ENCODE measurements at places on chromosomes 13 and 19.

GRCh38 chr13:75547917-75548316 lies 1.7 kb upstream of the UCHL3 start:
- no peak for DNase-seq

DNA sequence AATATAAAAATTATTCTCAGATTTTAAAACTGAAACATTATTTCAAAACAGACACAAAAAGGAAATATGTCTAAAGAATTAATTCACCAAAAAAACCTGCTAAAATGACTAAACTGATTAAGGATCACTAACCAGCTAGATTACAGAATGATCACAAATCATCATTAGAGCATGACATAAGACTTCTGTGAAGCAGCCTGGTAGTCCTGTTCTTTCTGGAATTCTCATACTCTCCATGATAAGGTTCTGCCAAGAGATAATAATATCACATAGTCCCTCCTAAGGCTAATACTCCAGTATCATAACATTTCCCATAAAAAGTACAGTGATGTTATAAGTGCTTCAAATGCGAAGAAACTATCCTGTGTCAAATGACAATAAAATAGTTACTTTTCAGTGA lies 1814.9 kb downstream of the SLITRK5 start:
- no peak for DNase-seq

GRCh38 chr13:89496478-89496877 lies 1825.3 kb downstream of the SLITRK5 start:
- no peak for DNase-seq

- no peak for DNase-seq
These were observed 31.8 kb upstream of the USE1 start for GRCh38 chr19:17183271-17183761.

DNA sequence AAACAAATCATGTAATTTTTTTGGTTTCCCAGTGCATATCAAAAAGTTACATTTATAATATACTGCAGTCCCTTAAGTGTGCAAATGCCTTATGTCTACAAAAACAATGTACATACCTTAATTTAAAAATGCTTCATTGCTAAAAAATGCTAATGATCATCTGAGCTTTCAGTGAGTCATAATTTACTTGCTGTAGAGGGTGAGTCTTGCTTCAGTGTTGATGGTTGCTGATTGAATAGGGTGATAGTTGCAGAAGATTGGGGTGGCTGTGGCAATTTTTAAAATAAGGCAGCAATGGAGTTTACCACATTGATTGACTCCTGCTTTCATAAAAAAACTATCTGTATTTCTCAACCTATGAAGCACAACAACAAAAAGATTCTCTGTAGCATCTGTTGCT lies 613.9 kb downstream of the TBC1D4 start:
- peak; percentile 76 for DNase-seq

- no peak for DNase-seq
These were observed 16.5 kb downstream of the TYK2 start for GRCh38 chr19:10363789-10364281.

DNA sequence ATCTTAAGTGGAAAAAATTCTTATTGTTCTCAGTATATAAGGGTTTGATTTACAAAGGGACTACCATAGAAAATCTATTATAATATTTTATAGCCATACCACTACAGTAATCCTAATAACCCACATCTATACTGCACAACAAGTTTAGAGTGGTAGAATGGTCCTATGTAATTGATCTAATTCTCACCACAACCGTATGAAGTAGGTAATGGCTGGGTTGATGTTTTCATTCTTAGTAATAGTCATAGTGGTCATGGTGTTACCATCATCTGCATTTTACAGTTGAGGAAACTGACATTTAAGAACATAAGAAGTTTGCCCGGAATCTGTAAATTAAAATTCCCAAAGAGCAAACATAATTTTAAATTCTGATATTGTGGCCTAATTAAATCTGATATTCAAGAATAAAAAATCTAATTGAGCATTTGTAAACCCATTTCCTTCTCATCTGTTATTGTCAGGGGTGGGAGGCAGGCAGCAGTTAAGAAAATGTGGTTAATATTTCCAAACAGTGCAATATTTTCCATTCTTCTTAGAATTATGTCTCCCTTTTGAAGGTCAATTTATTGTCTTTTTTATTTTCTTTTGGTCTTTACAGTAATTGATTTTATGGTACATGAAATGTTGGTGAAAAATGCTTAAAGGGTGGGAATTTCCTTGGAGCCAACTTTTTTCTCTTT lies 65.6 kb downstream of the DHRS12 start:
- DNase-seq = no peak

- peak; percentile 6 for DNase-seq
These were observed 36.2 kb upstream of the RBM26 start for GRCh38 chr13:79442221-79442620.

DNA sequence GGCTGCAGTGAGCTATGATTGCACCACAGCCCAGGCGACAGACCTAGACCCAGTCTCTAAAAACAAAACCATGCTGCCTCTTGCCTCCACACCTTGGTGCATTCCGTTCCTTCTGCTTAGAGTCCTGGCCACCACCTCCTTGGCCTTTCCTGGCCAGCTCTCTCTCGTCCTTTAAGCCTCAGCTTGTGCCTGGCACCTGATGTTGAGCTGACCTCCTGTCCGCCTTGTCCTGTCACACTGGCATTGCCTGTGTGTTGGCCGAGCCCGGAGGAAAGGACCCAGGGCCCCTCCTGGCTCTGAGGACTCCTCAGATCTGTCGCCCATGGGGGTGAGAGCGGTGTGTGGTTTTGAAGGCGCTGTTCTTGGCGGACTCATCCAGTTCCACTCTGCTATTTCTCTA lies 143.3 kb downstream of the STK24 start:
- no peak for DNase-seq

DNA sequence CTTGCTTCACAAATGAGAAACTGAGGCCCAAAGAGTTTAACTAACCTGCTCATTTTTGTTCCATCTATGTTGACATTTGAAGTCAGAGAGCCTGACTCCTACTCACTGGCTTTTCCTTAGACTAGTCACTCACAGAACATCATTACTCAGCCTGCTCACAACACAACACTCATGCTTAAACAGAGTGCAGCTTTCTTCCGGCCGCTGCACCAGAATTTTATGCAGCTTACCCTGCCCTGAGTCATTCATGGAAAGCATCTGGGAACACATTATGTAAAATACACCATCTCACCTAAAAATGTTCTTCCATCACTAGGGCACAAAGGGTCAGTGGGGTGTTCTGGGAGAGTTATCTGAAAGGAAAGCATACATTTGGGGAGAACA lies 303.4 kb downstream of the SPRY2 start:
- peak; percentile 91 for DNase-seq

GRCh38 chr19:19656451-19657396 lies 6.8 kb downstream of the ATP13A1 start:
- DNase-seq = no peak

- no peak for DNase-seq
These were observed 7.5 kb upstream of the GPR183 start for GRCh38 chr13:99314640-99315176.

DNA sequence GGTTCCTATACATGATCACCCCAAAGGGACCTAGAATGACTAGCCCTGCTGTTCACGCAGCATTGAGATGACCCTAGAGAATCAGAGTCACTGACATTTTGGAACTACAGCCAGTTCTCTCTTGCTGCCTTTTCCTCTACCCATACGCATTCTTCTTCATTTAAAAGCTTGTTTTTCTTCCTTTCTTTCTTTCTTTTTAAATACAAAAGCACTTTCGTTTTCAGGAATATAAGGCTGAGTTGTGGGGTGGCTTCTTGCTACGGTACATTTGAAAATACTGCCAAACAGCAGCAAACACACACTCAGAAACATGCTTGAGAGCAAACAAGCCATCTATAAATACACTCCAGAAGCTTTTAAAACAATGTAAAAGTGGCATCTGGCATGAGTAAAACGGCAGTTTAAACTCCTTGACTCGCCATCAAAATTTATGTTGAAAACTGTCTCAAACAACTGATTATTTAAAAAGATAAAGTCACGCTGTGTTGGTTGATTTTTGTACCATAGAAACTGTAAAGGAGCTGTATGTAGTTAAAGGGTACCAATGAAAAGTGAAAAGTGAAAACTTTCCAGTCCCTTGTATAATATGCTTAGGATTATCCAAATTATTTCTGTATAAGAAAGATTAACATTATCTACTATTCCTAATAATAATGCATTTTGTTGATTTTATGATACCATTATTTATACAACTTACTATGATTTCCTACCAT lies 95.6 kb downstream of the PCDH9 start:
- no peak for DNase-seq

DNA sequence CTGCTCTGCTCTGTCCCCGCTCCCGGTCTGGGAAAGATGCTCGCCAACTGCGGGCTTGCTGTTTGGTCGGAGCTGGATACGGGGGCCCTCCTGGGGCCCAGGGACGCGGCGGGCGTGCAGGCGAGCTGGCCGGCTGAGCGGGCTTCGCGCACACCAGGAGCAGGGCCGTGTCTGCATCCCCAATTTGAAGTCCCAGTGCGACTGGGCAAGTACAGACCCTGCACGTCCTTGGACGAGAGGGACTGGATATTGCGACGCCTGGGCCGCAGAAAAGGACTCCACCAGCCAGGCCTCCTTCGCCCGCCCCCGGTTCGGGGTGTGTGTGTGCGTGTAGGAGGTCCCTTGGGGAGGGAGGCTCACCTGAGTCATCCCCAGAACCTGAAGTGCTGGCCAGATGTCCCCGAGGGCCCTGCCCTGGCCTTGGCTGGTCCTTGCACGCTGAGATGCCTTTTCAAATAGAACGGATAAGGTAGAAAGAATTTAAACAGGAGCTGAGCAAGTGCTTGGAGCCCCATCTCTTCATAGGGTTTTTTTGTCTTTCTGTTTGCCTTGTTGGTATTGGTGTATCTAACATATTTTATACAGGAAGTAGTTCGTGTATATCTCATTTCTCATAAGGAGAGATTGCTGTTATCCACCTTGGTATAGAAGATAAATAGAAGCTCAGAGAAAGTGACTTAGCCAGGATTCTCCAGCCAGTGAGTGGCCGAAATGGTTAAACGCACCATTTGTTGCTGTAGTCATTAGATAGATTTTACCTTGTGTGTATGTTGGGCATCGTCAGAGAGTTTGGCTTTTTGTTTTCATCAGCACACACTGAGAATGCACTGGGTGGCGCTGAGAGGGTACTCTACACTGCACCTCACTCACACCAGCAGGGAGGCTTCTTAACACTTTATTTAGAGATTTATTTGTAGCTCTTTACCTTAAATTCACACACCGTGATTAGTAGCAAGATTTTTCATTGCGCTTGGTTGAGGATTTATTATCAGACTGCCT lies 1.1 kb downstream of the NAXD start:
- DNase-seq = peak; percentile 30

DNA sequence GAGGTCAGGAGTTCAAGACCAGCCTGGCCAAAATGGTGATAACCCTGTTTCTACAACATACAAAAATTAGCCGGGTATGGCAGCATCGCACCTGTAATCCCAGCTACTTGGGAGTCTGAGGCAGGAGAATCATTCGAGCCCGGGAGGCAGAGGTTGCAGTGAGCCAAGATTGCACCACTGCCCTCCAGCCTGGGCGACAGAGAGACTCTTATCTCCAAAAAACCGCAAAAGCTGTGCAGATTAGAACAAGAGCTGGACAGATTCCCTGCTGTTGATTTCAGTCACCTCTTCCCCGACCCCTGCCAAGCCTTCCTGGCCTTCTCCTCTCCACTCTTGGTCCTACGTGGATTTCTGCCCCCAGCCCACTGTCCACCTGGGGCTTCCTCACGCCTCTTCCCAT lies 8.3 kb downstream of the CAMSAP3 start:
- no peak for DNase-seq

DNA sequence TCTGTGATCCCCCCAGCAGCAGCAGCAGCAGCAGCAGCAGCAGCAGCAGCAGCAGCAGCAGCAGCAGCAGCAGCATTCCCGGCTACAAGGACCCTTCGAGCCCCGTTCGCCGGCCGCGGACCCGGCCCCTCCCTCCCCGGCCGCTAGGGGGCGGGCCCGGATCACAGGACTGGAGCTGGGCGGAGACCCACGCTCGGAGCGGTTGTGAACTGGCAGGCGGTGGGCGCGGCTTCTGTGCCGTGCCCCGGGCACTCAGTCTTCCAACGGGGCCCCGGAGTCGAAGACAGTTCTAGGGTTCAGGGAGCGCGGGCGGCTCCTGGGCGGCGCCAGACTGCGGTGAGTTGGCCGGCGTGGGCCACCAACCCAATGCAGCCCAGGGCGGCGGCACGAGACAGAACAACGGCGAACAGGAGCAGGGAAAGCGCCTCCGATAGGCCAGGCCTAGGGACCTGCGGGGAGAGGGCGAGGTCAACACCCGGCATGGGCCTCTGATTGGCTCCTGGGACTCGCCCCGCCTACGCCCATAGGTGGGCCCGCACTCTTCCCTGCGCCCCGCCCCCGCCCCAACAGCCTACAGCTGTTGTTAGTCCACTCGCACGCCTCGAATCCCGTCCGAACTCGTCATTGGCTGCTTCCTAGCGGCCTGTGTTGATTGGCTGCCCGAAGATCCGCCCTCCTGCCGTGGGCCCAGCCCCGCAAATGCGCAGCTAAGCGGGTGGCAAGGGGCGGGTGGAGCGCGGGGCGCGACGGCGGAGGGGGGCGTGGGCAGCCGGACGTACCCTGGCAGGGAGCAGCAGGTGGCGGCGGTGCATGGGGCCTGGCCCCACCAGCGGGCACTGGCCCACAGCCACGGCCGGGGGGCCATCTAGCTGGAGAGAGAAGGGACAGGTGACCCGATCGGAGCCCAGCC lies 1.4 kb upstream of the SIX5 start:
- peak; percentile 98 for DNase-seq

- no peak for DNase-seq
These were observed 110.7 kb upstream of the UQCRFS1 start for GRCh38 chr19:29323440-29324290.

DNA sequence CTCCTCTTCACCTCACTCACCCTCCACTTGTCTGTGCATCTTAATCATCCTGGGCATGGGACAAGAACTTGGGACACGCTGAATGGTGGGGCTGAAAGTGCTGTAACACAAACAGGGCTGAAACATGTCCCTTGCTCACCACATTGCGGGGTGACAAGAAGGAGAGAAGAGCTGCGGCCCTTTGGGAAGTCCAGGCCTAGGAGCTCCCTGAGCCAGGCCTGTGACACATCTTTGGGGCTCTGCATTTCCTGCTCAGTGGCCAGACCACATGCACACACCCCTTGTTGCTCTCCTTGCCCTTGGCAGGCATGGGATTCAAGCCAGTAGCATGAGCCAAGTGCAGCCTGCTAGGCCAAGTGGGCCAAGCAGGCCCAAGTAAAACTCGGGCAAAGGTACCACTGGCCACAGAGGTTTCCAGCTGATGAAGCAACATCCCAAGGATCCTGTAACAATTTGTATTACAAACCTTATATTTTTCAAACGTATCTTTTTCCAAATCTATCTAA lies 1384.3 kb upstream of the PCDH20 start:
- no peak for DNase-seq

- peak; percentile 74 for DNase-seq
These were observed 12.9 kb downstream of the CFD start for GRCh38 chr19:872266-872951.

DNA sequence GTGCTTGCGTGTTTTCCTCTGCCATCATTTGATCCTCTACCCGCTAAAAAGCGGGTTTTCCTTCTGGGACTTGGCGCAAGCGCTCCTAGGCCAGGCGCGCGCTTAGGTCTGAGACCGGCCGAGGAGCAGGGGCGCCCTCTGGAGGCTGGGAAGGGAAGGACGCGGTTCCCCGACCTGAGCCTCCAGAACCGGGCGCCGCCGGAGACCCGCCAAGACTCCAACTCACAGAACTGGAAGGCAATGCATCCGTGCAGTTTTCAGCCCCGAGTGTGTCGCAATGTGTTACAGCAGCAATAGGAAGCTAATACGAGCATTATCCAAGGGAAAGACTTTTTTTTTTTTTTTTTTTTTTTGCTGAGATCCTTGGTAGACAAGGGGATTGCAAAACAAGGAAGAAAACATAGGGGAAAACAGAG lies 190.9 kb downstream of the COL4A1 start:
- DNase-seq = peak; percentile 74

GRCh38 chr19:57037556-57037955 lies 82.2 kb upstream of the USP29 start:
- DNase-seq = no peak

All from fibroblast of skin of abdomen (primary cell).